Esophagus muscularis mucosa (tissue), 4 donors: ENCODE measurements at places on chromosomes 5 and 9. TPM values are rescaled to one million over a fixed set of nuclear protein-coding genes. Genes with fewer than 3 reads are reported as not detected.

The GPX3 gene
- total RNA-seq, result 2,213 TPM

GRCh38 chr5:43638107-43638506, 35.1 kb downstream of the NNT start:
- H3K27me3 ChIP-seq, result no peaks in the 10 kb centered on the region
- H3K27ac ChIP-seq, result no peak overlapping the region
- H3K4me1 ChIP-seq, result peaks cover 38% of the 10 kb centered on the region
- no peak for DNase-seq
- no peaks in the 10 kb centered on the region for H3K36me3 ChIP-seq

The CENPP gene
- 2.2 TPM for total RNA-seq

DNA sequence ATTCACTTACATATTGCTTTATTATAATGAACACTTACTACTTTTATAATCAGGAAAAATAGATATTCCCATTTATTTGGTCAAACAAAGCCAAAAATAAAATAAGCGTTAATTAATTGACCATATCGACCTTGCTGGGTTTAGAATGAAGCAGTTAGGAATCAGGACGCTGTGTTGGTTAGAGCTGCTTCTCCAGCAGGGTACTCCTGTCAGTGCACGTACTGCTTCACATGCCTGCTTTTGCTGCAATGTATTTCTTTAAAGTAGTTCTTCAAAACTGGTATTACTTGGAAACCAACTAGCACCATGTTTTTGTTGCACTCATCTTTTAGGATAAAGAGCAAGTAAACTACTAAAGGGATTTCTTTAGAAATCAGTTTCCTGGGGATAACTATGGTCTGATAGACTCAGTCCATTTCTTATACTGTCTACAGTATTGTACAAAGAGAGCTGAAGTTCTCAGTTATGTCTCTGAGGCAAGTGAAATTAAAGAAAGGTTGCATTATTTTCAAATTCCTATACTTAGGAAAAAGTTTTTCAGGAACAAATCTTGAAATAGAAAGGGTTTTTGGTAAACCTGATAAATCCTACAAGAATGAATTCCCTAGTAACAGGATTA, 6.8 kb upstream of the TRMO start:
- DNase-seq, result no peak
- peaks cover 53% of the 10 kb centered on the region for H3K27me3 ChIP-seq
- no peak overlapping the region for H3K4me3 ChIP-seq

- H3K27me3 ChIP-seq, result no peaks in the 10 kb centered on the region
- H3K36me3 ChIP-seq, result peaks cover 16% of the 10 kb centered on the region
- no peak overlapping the region for H3K4me3 ChIP-seq
- no peak for DNase-seq
Observed at GRCh38 chr9:127534931-127535330, 77.1 kb upstream of the STXBP1 start.

DNA sequence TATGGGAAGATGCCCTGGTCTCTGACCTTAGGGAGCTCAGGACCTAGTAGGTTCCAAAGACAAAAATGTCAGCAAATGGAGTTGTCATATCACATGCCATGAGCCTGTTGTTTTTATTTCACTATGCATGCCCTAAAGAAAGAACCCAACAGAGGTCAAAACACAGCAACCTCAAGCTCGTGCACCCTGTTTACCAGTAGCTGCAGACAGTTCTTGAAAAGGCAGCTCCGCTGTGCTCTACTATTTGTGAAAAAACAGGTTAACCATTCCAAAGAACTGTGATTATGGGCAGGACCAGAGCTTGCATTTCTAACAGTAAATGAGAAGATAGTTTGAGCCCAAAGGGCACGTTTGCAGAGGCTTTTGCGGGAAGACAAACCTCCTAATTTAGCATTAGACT, 22.8 kb downstream of the ITK start:
- DNase-seq, result no peak
- H3K4me1 ChIP-seq, result no peaks in the 10 kb centered on the region
- H3K36me3 ChIP-seq, result no peaks in the 10 kb centered on the region
- no peaks in the 10 kb centered on the region for H3K27me3 ChIP-seq
- no peak overlapping the region for H3K4me3 ChIP-seq
- no peak overlapping the region for H3K27ac ChIP-seq

DNA sequence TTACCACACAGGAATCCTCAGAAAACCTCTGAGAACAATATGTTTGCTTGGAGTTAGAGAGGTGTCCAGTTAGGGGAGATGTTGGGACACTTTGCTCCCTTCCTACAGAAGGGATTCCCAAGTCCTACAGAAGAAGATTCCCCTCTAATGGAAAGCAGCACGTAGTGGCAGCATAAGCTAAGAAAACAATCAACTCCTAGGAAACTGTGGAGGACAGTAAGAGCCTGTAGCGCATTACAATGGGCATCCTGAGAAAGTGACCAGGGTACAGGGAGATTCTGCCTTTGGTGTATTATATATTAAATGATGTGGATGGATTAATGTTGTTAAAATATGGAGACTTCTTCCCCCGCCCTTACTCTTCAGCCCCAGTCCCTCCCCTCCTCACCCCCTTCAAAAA, 13.9 kb upstream of the RIC1 start:
- H3K27ac ChIP-seq, result no peak overlapping the region
- H3K27me3 ChIP-seq, result no peaks in the 10 kb centered on the region
- H3K4me3 ChIP-seq, result no peak overlapping the region
- H3K36me3 ChIP-seq, result no peaks in the 10 kb centered on the region
- peaks cover 23% of the 10 kb centered on the region for H3K4me1 ChIP-seq

DNA sequence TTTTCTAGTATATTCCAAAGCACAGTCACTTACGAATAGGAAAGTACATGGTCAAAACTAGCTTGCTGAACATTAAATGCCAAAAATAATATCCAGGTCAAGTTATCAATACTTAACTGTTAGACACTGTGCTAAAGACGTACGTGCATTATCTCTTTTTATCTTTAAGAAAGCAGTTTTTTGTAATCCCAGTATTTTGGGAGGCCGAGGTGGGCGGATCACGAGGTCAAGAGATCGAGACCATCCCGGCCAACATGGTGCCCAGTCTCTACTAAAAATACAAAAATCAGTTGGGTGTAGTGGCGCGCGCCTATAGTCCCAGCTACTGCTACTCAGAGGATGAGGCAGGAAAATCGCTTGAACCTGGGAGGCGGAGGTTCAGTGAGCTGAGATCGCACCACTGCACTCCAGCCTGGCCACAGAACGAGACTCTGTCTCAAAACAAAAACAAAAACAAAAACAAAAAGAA, 2.7 kb upstream of the HSPA5 start:
- DNase-seq, result no peak
- no peak overlapping the region for H3K4me3 ChIP-seq
- no peaks in the 10 kb centered on the region for H3K27me3 ChIP-seq
- peaks cover 8% of the 10 kb centered on the region for H3K36me3 ChIP-seq

The KIF4B gene
- total RNA-seq, result under 0.01 TPM

The PCSK1 gene
- 1.3 TPM for total RNA-seq

- no peak overlapping the region for H3K4me3 ChIP-seq
- DNase-seq, result no peak
- H3K27ac ChIP-seq, result no peak overlapping the region
- H3K27me3 ChIP-seq, result no peaks in the 10 kb centered on the region
- peaks cover 31% of the 10 kb centered on the region for H3K4me1 ChIP-seq
Observed at GRCh38 chr9:129471201-129472019, 149.5 kb downstream of the C9orf50 start.

The IL5 gene
- total RNA-seq, result not detected

DNA sequence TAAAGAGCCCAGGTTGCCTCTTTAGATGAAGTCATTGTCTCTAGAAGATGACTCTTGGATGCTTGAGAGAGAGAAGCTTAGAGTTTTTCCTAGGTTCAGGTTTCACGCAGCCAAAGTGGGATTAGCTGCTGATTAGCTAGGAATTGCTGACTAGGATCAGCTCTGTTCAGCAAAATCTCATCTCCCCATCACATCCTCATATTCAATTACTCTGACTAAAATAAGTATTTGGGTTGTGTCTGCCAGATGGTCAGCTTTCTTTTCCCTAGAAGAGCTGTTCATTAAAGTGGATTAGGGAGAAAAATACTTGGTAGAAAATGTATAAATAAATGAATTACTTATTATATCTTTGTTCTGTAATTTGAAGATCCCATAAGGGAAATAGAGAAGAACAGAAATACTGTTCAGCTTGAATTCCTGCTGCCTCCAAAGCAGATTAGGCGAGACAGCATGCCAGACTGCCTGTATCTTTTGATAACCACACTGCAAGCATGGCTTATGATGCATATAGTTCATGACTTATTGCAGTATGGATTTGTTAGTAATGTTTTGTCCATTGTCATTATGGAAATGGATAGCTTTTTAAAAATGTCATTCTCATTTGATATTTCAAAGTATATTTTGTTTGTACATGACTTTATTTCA, 184.8 kb upstream of the CD180 start:
- no peak for DNase-seq
- no peak overlapping the region for H3K27ac ChIP-seq
- H3K27me3 ChIP-seq, result no peaks in the 10 kb centered on the region
- no peak overlapping the region for H3K4me3 ChIP-seq
- H3K36me3 ChIP-seq, result no peaks in the 10 kb centered on the region

- no peak overlapping the region for H3K27ac ChIP-seq
- no peaks in the 10 kb centered on the region for H3K4me1 ChIP-seq
- no peaks in the 10 kb centered on the region for H3K36me3 ChIP-seq
- peak; percentile 42 for DNase-seq
- peaks cover 26% of the 10 kb centered on the region for H3K27me3 ChIP-seq
Observed at GRCh38 chr5:177968661-177969211, 27.3 kb downstream of the PROP1 start.
